ENCODE measurements at places on chromosomes 16 and 17.
A peak's percentile ranks its signal among the peaks of the same experiment; 100 is the strongest.

DNA sequence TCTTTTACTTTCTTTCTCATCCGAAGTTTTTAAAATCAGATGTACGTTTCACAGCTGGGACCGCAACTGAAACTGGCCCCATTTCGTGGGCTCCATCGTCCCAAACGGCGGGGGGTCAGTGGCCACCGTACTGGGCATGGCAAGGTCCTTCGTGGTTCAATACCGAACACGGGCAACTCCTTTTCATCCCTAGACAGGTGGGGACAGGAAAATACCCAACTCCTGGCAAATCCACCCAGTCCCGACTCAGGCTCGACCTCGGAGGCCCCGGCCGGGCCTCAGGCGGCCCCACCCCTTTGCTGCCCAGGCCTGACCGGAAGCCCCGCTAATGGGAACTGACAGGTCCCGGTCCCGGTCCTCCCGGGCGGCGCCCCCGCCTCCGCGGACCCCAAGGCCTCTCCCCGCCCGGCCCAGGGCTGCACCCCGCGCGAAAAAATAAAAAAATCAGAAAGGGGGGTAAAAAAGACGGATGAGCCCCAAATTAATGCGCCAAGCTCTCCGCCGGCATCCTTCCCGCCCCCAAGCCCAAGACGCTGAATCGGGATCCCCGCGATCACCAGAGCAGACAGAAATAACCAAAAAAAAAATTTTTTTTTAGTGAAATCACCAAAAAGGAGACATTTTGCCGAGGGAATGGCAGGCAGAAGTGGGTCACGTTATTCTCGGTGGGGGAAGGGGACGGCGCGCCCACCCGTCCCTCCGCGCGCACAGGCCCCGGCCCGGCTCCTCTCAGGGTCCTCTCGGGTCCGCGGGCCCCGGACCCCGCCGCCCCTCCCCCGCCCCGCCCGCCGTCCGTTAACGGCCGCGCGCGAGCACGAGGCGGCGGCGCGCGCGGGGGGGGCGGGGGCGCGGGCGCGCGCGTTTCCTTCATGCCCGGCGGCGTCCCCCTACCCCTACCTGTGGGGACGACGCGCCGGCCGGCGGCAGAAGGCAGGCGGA lies 562 bp downstream of the ZC3H7A start:
- no peak for DNase-seq

- DNase-seq: no peak
Observed at GRCh38 chr17:77306790-77307478, 166.2 kb downstream of the SEC14L1 start.

DNA sequence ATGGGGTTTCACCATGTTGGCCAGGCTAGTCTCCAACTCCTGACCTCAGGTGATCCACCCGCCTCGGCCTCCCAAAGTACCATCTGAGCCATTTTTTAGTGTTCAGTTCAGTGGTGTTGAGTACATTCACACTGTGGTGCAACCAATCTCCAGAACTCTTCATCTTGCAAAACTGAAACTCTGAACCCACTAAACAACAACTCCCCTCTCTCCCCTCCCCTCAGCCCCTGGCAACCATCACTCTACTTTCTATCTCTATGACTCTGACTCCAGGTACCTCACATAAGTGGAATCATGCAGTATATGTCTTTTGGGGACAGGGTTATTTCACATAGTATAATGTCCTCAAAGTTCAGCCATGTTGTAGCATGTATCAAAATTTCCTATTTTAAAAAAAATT lies 18.7 kb upstream of the MAPK3 start:
- DNase-seq: no peak

DNA sequence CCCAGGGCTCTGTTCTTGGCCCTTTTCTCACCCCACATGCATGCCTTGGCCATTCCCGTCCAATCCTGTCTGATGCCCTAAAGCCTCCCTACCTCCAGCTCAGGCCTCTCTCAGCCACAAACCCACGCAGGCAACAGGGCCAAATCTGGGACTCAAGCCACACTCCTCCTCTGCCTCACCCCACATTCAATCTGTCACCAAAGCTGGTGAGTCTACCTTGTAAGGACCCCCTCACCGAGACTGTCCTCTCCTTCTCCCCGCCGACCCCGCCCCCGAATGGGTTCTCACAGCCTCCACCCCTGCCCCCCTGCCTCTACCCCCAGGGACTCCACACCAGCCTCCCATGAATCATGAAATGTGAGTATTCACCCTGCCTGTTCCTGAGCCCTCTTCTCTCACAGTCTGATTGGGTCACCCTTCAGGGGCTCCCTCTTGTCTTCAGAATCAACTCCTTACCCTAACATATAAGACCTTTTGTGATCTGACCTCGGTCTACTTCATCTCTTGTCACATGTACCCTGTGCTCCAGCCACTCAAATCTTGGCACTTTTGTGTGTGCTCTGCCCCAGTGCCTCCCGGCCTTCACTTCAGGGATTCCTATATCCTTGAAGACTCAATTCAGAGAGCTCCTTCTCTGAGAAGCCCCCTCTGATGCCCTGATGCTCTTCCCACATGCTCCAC lies 10.7 kb downstream of the EPOP start:
- no peak for DNase-seq

GRCh38 chr17:64739316-64740058 lies 77.4 kb upstream of the SMURF2 start:
- DNase-seq: no peak

DNA sequence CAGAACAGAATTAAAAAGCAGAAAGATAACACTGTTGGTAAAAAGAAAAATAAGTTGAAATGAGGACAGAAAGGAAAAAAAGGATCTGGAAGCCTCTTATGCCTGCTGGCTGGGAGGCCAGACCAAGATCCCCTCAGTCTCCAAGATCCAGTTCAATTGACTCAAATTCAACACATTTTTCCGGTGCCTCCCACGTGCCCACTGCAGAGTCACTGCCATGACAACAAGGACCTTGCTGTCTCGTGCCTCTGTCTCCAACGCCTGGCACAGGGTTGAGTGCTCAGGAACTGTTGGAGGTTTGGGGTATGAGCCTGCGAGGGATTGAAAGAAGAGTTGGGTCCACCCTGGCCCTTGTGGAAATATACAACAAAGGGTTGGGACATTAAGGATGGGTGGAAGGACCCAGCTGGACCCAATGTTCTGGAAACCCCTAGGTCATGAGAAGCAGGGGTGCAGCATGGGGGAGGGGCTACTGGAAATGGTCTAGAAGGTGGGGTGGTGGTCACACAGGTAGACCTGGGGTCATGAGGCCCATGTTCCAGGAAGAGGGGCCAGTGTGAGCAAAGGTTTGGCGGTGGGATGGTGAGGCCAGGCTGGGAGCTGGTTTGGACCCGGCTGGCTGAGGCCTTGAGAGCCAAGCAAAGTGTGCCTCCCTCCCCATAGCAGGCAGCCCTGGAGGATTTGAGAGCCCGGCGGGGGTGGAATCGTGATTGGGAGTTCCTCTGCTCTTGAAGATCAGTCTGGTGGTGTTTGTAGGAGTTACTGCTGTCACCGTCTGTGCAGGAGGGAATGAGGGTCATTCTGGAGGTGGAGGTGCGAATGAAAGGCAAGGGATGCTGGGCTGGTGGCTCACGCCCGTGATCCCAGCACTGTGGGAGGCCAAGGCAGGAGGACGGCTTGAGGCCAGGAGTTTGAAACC lies 1.3 kb downstream of the IL34 start:
- no peak for DNase-seq

DNA sequence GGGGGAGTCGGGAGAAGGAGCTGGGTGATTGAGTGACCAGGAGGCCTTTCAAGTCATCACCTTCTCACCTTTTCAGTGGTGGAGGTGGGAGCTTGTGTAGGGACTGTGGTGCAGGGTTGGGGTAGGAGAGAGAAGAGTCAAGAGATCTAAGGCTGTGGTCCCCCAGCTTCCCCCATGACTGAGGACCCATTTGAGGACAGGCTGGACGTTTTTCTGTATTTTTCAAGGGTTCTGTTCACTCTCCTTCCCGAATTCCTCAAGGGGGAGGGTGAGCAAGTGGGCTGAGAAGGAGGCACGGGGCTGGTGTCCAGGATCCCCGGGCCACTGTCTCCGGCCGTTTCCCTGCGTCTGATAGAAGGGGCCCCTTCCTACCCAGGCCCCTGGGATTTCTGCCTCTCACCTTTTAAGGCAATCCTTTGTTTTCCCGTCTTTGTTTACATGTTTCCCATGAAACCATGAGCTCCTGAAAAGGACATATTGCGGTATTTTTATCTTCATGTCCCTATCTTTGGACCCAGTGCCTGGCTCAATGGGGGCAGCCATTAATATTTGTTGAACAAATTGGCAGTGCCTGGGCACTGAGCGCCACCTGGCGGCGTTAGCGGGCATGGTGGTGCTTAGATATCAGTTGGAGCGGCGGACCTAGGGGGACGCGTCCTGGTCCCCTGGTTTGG lies 9.2 kb upstream of the CD300A start:
- DNase-seq: peak; percentile 52

- no peak for DNase-seq
Observed at GRCh38 chr16:69833357-69834282, 71.5 kb downstream of the WWP2 start.

- no peak for DNase-seq
Observed at GRCh38 chr17:15657868-15658267, 26.2 kb downstream of the TRIM16 start.

GRCh38 chr16:22055881-22056280 lies 36.5 kb upstream of the VWA3A start:
- no peak for DNase-seq

GRCh38 chr17:73582821-73583220 lies 61.4 kb downstream of the SDK2 start:
- no peak for DNase-seq

- DNase-seq: no peak
Observed at GRCh38 chr16:11241480-11242204, 14.4 kb downstream of the SOCS1 start.

GRCh38 chr16:62404842-62405611 lies 368.8 kb upstream of the CDH8 start:
- DNase-seq: no peak

DNA sequence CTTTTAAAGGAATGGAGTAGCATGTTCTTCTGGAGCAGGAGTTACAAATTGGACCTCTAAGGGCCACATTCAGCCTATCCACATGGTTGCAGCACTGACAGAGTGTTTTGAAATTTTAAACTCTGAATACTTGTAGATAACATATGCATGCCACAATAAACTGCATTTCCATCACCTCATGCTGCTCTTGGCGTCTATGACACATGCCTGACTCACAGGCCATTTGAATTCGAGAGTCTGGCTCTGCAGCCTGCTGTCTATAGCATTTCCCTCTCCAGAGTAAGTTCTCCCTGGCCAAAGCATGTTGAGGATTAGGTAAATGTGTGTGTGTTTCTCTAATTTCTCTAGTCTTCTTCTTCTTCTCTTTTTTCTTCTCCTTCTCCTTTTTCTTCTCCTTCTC lies 28.7 kb upstream of the MYOCD start:
- no peak for DNase-seq

GRCh38 chr17:31838636-31839225 lies 20.3 kb downstream of the COPRS start:
- no peak for DNase-seq

GRCh38 chr17:50139950-50140885 lies 10.3 kb upstream of the SAMD14 start:
- DNase-seq: peak; percentile 61

GRCh38 chr16:10852948-10853347 lies 24.1 kb upstream of the CIITA start:
- no peak for DNase-seq

GRCh38 chr17:17096438-17097178 lies 54.4 kb downstream of the MPRIP start:
- no peak for DNase-seq

DNA sequence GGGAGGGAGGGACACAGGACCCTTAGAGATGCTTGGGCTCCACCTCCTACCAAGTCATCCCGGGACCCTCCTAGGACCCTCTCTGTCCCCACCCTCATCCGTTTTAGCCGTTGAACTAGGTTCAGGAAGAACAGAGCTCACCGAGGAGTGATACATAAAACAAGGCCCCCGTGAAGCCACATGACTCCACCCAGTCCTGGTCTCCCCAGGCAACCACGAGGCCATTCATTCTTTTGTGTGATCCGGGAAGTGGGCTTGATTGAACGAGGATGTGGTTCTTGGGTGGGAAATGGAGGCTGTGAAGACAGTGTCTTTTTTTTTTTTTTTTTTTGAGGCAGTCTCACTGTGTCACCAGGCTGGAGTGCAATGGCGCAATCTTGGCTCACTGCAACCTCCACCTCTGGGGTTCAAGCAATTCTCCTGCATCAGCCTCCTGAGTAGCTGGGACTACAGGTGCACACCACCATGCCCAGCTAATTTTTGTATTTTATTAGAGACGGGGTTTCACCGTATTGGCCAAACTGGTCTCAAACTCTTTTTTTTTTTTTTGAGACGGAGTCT lies 14.8 kb downstream of the TRARG1 start:
- peak; percentile 41 for DNase-seq

DNA sequence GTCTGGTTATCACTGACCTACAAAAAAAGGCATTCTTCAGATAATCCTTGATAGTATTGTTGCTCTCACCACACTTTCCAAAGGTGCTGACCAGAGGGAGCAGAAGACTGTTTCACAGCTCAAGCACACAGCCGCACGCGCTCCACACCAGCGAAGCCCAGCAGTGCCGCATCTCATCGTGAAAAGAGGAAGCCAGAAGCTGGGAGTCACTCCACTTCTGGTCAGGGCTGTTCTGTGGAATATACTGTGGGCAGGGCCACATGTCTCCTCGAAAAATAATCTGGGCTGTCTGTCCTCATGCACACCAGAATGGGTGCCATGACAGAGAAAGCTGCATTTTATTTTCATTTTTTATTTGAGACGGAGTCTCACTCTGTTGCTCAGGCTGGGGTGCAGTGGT lies 7.3 kb upstream of the PRSS36 start:
- no peak for DNase-seq

GRCh38 chr16:3004319-3004718 lies 8.4 kb upstream of the CLDN9 start:
- DNase-seq: no peak

GRCh38 chr17:28056276-28056620 lies 13.8 kb downstream of the NLK start:
- DNase-seq: no peak

DNA sequence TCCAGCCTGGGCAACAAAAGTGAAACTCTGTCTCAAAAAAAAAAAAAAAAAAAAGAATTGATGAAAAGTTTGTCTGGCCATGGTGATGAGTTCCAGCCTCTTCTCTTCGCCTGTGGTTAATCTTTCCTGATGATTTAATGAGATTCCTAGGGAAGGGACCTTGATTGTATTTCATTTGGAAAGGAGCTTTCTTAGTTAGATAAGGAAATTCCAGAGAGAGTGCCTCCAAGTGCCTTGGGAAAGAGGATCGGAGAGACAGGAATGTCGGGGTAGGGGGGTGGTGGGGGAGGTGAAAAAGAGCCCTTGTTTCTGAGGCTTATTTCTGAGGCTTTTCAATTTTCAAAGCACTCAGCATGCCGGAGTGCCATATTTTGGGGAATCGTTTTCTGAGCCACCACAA lies 93.2 kb upstream of the SIAH1 start:
- DNase-seq: no peak

Measured in stimulated activated CD4-positive, alpha-beta T cell treated with anti-CD3 and anti-CD28 coated beads, TNF-alpha, amount 100 ng/mL, for 4 hours (primary cell).